ENCODE measurements at places on chromosomes 3 and 15.

DNA sequence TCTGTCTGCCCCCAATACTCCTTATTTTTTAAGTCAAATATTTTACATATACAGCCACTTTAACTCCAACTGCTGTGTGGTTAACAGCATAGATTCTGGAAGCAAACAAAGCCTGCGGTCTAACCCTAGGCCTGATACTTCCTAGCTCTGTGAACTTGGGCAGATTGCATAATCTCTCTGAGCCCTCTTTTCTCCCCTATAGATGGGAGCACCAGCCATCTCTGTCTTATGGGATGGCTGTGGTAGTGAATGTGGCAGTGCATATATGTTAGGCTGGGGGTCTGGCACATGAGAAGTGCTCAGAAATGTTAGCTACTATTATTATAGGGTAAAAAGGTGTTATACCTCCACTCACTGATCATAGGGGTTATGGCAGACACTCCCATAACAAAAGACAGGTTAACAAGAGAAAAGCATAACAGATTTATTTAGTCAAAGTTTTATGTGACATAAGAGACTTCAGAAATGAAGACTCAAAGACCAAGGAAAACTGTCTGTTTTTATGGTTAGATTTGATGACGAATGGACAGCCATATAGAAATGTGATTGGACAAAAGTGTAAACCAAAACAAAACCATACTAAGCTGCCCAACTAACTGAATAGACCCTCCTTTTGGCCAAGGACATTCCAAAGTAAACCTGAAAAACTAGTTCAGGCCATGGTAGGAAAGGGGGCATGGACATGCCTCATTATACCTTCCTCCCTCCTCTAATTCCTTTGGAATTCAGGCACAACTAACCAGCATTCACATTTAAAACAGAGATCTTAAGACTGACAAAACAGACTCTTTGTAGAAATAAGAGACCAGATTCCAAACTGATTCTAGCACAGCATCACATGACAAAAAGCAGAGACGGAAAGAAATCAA lies 53.9 kb upstream of the DAZL start:
- no peak for DNase-seq

DNA sequence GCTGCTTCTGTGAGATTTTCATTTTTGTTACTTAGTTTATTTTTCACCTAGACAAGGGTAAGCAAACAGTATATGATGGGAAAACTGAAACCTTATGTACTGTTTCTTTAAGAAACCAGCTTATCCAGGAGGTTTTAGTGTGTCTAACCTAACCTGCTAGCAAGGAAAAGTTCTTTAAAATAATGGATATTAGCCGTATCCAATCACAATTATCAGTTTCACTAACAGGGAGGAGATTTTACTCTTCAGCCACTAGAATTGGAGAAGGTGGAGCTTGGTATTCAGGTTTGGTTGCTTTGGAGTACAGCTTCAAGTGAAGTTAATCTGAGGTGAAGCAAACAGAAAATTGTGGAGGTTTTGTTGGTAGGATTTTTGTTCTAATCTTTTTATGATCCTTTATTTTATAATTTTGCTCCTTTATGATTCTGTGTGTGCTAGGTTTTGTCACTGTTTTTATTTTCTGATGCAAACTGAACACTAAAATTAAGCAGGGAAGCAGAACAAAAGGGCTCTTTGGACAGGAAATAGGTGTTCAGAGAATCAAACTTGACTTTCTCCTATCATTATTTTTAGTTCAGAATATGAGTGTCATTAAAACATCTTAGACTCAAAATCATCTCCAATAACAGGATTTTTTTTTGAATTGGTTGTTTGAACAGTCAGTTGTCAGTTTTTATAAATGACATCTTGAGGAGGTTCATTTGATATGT lies 13.0 kb downstream of the ZFAND6 start:
- no peak for DNase-seq

DNA sequence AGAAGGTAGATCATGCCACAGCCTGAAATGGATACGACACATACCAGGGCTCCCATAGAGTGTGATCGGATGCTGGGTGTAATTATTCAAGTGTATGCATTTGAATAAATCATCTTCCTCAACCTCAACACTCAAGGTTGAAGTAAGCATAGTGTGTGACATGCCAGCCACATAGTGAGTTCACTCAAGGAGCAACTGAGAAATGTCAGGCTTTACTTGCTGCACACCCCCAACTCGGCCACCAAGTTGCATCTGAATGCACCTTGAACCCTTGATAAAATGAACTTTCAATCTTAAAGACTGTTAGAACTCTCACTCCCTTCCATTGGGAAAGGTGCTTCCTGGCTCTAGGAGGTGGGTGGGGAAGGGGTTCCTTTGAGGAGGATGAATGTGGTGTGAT lies 121.3 kb downstream of the GHSR start:
- DNase-seq: no peak

GRCh38 chr15:88543065-88543776 lies 3.3 kb downstream of the DET1 start:
- DNase-seq: no peak

GRCh38 chr3:50182533-50183099 lies 8.8 kb upstream of the GNAT1 start:
- no peak for DNase-seq

DNA sequence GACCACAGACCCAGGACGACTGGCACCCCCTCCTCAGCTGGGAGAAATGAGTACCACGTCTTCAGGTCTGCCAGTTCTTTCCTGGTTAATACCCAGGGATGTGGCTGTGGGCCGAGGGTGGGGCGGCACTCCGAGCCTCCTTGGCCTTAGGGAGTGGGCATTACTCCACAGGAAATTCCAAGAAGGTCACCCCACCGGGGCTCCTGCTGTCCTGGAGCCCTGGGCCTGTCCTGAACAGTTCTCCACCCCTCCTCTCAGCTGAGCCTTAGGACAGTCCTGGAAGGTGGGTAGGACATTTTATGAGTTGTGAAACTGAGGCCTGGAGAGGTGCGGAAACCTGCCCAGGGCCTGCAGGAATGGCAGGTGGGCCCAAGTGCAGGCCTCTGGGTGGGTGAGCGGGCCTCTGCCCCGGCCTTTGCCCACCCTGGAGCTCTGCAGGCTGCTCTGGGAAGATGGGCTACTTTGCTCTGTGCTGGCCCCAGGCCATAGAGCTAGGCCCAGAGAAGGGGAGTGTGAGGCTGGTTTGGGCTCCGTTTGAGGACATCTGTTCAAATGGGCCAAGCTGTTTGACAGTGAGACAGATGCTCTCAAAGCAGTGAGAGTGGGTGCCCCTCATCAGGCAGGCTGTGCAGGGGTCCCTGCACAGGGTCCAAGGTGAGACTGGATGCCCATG lies 103.1 kb downstream of the TMEM266 start:
- DNase-seq: no peak

DNA sequence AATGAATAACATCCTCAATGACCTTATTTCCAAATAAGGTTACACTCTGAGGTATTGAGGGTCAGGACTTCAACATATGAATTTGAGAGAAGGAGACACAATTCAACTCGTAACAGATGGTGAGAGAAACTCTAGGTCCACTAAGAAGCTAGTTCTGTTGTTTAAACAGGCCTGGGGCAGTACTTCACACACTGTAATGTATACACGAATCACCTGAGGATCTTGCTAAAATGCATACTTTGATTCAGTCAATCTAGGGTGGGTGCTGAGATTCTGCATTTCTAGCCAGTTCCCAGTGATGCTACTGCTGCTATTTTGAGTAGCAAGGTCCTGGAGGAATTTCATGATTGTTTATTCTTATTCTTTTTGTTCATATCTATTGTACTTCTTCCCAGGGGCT lies 186.8 kb downstream of the SATB1 start:
- DNase-seq: no peak

DNA sequence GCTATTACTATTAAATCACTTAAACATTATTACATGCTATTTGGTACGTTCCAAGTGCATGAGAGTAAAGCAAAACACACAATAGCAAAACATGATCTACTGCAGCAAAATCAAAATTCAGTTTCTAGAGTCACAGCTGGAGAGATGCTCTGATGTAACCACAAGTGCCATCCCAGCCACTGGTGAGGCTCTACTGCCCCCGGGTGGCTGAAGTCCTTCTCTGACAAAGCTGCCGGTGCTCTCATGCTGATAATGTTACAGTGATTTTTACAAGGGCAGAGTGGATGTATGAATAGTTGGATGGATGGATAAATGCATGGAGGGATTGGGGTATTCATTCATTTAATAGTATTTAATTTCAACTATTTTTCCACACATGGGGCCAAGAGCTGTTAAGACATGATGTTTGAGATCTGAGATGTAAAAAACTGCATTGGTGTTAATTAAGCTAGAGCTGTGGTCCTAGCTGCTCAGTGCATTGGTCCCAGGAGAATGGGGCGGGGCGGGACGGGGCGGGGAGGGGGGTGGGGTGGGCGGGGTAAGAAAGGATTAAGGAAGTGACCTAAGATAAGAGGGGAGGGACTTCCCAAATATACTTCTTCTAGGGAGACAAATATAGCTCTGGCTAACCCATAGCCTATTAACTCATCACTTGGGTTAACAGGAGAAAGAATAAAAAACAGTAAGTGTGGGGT lies 5.3 kb upstream of the SPESP1 start:
- peak; percentile 40 for DNase-seq

DNA sequence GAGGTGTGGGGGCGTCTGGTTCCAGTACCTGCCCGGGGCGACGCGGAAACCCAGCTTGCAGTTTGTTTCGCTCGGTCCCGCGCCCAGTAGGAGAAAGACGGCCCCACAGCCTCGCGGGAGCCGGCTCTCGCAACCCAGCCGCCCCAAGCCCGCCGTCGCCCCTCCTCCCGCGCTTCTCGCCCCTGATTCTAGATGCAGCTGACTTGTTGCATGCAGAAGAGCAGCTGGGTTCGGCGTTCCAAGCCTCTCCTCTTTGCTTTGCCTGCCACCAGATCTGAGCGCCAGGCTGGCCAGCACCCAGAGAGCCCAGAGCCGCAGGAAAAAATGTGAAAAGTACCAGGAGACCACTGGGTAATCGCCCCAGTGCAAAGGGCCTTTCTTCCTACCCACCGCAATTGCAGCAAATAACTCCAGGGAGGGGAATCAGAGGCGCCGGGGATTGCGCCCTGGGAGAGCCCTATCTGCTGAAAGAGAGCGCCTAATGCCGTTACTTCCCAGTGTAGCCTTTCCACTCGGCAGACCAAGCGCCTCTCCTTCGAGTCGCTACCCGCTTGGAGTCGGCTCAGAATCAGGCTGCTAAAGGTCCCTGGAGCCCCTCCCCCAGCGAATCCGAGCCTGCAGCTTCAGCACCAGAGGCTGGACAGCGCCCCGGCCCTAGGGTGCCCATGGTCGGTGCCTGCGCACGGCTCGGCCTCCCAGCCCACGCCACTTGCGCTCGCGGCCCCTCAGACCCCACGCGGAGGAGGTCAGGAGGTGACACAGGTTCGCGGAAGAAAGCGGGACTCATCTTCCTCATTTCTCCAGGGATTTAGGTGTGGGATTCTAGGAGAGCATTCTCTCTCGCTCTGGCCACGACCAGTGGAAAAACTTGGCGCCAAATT lies 15.7 kb upstream of the AEN start:
- DNase-seq: no peak

- DNase-seq: no peak
Measured at GRCh38 chr3:129025691-129026435, 24.8 kb downstream of the EFCC1 start.

- no peak for DNase-seq
Measured at GRCh38 chr3:5301651-5302297, 114.3 kb downstream of the EDEM1 start.

DNA sequence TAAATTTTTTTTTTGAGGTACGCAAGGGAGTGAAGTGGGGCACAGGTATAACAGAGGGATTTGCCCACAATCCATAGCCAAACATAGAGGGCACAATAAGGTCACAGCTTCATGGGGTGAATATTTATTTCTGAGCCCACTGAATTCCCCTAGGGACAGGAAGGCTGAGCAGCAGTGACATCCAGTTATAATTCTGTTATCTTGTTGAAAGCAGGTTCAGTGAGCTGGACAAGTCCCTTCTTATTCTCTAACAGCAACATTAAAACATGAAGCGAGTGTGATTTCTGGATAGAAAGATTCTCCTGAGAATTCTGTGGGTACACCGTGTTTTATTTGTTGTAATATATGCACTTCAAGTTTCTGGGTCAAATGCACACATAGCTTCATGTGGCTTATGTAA lies 538.2 kb downstream of the NAALADL2 start:
- DNase-seq: no peak

DNA sequence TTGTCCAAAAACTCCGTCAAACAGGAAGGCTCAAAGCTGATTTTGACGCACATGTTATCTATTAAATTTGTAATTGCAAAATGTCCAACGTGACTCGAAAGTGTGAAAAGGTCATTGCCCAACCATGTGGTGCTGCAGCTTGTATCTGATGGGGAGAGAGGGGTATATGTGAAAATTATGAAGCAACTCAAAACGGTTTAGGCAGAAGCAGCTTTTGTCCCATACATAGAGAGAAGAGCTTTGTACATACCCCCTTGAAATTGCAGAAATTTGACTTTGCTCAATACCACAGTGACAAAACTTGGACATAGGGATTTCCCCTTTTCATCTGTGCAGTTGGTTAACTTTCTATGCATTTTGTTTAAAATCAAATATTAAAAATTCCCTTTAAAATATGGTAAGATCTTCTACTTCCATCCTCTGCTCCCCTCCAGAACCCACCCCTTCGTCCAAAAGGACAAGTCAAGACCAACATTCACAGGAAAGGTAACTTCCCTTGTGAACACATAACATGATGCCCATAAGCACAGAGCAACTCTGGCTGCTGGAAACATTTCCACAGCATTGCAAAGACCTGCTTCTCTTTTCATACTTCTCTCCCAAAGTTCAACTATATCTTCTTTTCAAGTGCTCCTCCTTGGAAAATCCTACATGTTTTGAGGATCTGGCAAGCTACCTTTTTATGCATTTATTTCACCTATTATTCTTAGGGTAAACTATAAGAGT lies 253.7 kb upstream of the THBS1 start:
- no peak for DNase-seq

DNA sequence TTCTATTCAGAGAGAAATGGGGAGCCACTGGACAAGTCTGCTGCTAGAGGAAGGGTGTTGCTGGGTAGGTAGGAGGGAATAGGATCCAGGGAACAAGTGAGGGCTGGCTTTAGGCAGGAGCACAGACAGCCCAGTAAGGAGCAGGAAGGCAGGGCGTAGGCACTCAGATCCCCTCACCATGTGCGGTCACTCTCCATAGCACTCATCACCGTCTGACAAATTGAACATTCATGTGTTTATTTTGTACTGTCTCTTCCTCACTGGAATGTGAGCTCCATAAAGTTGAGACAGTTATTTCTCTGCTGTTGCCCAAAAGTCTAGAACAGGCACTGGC lies 24.2 kb upstream of the LRRC34 start:
- DNase-seq: no peak

- DNase-seq: no peak
Measured at GRCh38 chr3:19148768-19149091, 420 bp downstream of the KCNH8 start.

Data from activated T-cell treated with anti-CD3 and anti-CD28 coated beads for 24 hours (primary cell).